ENCODE measurements at places on chromosomes 11 and 22.

DNA sequence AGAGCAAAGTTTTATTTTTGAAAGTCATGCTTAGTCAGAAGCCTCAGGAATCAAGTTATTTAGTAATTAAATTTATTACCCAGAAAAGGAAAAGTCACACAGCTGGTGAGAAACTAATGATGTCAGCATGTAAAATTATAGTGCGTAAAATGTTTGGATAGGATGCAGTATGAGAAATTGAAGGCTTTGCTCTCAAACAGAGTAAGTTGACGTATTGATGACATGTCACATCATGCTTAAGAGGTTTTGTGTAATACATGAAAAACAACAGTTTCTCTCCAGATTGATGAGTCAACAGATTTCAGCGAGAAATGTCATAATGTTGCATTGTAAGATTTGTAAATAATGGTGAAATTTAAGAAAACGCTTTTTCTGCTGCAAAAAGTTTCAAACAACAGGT is 769.8 kb downstream of the METTL15 start:
- peak; percentile 15 for DNase-seq

DNA sequence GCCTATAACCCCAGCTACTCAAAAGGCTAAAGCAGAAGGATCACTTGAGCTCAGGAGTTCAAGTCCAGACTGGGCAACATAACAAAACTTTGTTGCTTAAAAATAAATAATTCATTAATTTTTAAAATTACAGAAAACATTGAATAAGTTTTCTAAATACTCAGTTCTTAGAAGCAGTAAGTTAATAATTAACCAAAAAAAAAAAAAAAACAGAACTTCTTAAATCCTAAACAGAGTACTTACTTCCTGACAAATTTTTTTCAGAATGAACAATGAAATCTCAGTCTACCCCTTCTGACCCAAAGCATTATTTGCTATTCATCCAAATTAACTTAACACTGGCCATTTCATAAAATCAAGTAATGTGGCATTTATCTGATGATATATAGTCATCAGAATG is 65.4 kb upstream of the ARHGAP32 start:
- no peak for DNase-seq

GRCh38 chr11:35293699-35294098 is 125.7 kb downstream of the SLC1A2 start:
- no peak for DNase-seq

DNA sequence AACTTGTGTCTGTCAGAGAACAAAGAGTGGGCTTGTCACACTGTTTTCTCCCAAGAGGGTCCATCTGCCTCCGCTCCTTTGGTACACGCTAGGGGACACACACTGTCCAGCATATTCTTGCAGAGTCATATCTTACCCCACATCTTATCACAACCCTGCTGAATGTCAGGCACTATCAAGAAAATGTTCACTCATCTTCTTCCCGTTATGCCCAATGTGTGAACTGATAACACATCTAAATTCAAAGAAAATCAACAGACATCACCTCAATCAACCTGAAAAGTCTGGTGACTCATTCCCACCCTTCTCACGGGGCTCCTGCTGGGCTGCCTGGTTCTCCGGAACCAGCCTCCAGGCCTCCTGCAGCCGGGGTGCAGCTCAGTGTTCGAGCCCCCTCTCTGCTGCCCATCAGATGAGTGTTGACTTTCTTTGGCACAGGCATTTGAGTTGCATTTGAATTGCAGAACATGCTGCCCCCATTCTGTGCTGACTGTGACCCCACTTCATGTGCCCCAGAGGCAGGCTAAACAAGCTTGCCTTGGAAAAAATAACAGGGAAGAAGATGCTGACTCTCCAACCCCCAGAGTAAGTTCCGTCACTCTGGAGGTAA is 19.4 kb downstream of the GRAP2 start:
- DNase-seq: no peak

GRCh38 chr11:105609341-105609781 is 512 bp upstream of the GRIA4 start:
- peak; percentile 21 for DNase-seq

- DNase-seq: no peak
Observed at GRCh38 chr11:71188073-71188472, 64.3 kb downstream of the SHANK2 start.

DNA sequence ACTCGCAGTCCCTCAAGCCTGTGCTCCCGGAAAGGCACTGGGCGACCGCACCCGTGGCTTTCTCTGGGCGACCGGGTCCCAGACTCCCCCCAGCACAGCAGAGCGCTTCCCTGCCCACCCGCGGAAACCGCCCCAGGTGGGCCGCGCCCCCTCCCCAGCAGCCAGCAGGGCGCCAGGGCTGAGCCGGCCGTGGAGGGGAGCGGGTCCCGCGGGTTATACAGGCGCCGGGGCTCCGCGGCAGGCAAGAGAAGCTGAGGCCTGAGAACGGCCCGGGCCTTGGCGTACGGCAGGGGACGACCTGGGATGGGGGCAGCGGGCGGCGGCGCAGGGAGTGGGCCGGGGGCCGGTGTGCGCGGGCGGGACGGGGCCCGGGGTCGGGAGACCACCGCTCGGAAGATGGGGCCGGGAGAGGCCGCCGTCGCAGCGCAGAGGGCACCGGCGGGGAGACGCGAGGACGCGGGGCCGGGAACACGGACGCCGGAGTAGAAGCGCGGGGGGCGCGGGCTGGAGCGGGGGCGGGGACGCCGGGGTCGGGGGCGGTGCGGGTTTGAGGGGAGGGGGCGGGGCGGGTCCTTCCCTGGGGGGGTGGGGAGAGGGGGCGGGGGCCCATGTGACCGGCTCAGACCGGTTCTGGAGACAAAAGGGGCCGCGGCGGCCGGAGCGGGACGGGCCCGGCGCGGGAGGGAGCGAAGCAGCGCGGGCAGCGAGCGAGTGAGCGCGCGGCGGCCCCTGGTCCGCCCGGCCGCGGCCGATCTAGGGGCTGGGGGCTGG is at the start of gene MDK:
MDK (plus strand) TSS at position 622 of the 771 bp plus-strand sequence. CDS start 389 bp downstream, outside the sequence.
- peak; percentile 54 for DNase-seq

- DNase-seq: no peak
Observed at GRCh38 chr22:32380991-32381390, 23.3 kb downstream of the RFPL3 start.

DNA sequence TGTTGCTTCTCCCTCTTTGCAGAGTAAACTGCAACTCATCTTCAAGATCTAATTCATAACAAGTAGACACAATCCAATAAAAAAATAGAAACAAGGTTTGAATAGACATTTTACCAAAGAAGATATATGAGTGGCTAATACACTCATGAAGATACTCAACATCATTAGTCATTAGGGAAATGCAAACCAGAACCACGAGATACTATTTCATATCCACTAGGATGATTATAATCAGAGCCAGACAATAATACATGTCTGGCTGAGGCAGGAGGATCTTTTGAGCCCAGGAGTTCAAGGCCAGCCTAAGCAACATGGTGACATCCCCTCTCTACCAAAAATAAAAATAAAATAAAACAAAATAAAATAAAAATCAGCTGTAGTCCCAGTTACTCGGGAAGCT is 85.0 kb downstream of the ATG16L2 start:
- DNase-seq: no peak

- no peak for DNase-seq
Observed at GRCh38 chr22:19579880-19580279, 55.7 kb upstream of the CLDN5 start.

- DNase-seq: peak; percentile 96
Observed at GRCh38 chr22:45804986-45805325, 133.3 kb downstream of the ATXN10 start.

Data from fibroblast of skin of right biceps (primary cell).